ENCODE measurements at places on chromosomes 12 and 14.

DNA sequence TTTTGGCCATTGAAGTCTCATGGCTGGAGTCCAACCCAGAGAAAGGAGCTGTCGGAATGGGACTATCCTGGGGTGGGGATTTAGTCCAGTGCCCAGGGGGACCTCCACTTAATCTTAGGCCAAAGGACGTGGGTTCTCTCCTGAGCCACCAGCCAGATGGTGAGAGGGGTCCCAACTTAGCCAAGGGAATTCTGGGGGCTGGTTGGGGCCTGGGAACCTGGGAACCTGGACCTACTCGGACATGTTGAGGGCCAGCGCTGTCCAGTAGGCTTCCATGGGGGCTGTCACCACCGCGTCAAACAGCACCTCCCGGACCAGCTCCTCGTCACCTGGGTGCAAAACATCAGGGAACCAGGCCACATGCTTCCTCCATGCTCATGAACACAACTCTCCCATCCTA, 33.4 kb downstream of the LRTM2 start:
- no peak for DNase-seq

DNA sequence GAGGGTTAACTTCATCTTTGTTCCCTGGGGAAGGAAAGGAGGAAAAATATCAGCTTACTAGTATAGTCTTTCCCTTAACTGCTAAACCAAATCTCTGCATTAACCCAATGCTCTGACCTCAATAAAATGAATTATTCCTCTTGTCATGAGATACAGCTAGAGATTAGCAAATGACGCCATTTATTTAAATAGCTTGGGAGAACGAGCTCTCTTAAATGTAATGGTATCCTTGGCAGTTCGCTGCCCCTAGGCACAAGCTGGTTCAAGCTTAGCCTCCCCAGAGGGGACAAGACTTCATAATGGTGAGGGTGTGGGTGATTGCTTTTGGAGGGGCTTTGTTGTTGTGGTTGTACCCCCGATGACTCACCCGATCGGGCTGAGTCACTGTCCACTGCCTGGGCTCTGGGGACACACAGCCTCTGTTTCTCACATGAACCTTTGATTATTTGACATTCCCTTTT, 19.6 kb downstream of the FNTB start:
- DNase-seq: no peak

DNA sequence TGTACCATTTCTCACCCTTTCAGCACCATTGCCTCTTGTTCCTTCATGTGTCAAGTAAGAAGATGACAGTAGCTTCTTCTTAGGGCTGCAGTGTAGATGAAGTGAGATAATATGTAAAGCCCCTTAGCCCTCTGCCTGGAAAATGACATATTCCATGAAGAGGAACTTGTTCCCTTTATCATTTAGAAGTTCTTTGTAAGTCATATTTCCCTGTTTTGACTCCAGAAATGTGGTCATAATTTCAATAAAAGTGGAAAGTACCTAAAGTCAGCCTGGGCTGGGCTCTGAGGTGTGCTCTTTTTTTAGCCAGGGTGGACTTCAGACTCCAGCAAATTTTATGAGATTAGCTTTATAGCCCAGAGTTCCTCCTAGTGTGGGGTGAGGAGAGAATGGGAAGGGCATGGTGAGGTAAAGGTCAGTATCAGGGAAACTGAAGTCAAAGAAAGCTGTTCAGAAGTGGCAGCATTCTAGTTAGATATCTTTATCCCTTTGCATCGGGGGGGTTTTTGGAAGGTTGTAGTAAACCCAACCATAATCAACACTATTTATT, 92.5 kb downstream of the TMCC3 start:
- DNase-seq: no peak

DNA sequence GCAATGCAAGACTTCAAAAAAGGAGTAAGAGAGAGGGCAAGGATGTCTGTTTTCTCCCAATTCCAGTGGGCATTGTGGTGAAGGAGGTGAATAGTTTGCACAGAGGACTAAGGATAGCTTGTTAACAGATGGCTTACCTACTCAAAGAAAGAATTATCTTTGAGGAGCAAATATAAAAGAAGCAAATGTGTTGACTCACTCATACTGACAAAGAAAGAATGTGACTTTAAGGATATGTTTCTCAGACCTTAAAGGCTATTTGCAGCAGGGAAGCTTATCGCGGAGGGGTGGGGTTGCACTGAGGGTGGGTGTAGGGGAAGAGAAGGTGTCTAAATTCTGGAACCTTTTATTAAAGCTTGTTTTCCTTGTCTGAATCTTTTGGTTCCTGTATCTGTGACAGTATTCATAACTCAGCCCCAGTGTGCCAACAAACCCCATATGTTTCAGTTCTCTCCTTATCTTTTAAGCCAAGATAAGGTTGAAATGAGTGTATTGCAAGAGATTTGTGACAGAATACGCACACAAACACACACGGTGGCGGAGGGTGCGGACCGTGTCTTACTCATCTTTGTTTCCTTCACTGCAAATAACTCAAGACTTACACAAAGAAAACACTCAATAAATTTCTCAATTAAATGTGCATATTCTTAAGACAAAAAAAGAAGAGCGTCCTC, 146.4 kb upstream of the ARID2 start:
- DNase-seq: no peak

DNA sequence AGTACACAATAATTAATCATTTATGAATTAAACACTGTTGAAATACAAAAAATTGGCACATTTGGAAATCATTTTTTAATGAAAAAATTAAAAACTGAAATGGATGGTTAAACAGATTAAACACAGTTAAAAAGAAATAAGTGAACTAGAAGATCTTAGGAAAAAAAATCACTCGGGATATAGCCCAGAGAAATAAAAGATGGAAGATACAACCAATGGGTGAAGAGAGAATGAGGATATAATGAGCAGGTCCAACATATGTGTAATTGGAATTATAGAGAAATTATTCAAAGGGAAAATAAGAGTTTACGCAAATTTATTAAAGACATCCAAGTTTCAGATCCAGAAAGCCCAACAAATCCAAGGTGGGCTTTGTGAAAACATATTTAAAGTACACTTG, 6.1 kb downstream of the GPR137C start:
- no peak for DNase-seq

GRCh38 chr14:22375321-22375930, 213.6 kb downstream of the DAD1 start:
- DNase-seq: no peak

- DNase-seq: peak; percentile 72
These were observed 131.6 kb downstream of the KSR2 start for GRCh38 chr12:117836999-117837736.

GRCh38 chr14:22478670-22479069, 110.4 kb downstream of the DAD1 start:
- no peak for DNase-seq

GRCh38 chr12:52278575-52279421, 4.4 kb downstream of the KRT86 start:
- peak; percentile 89 for DNase-seq

DNA sequence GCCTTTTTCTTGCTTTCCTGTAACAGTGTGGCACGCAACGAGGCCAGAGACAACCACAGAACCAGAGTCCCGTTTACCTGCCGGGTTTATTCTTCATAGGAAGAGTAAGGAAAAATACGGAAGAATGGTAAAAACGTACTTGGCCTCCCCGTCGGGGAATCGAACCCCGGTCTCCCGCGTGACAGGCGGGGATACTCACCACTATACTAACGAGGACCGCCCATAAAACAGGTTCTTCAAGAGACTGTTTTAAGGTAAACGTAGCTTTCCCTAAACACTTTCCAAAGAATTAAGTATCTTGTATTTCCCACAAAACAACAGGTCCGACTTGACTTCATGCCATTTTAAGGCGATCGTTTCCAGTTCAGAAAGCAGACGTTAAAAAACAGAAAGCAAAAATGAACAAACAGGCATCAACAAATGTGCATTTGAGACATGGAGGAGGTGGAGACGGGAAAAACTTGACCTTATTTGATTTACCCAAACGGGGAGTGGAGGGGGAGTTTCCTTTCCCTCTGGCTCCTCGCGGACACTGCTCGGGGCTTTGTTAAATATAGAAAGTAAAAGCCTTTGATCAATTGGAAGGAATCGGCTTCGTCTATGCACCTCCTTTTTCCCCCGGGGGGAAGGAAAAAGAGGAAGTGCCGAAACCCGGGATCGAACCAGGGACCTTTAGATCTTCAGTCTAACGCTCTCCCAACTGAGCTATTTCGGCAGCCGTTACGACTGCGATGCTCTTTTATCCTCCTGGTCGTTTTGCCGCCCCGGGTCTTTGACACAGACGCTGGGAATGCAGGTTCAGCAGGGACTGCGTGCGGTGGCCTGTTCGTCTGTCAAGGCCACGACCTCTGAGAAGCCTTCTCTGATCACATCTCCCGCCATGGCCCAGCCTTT, 13.0 kb upstream of the UBC start:
- DNase-seq: peak; percentile 81

GRCh38 chr12:31768046-31768445, 39.2 kb upstream of the AMN1 start:
- DNase-seq: no peak

GRCh38 chr14:93977790-93978581, 1.6 kb upstream of the ASB2 start:
- no peak for DNase-seq

GRCh38 chr12:19243551-19243950, 114.0 kb downstream of the PLEKHA5 start:
- no peak for DNase-seq

DNA sequence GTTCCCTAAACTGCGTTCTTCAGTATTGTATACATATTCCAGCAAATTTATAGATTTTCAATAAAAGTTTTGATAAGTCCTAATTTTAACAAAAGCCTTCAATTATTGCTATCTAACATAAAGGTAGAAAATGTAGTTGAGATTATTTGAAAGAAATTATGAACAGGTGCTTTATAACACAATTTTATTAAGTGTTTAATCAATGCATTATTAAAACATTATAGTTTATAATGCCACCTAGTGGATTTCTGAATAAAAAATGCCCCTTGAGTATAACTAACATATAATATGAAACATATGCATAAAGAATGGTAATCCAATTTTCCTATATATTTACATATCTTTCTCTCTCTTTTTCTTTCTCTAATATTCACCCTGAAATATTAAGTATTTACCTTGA, 515.3 kb downstream of the SLC6A15 start:
- DNase-seq: no peak

GRCh38 chr14:61328626-61329262, 7.4 kb downstream of the PRKCH start:
- no peak for DNase-seq

DNA sequence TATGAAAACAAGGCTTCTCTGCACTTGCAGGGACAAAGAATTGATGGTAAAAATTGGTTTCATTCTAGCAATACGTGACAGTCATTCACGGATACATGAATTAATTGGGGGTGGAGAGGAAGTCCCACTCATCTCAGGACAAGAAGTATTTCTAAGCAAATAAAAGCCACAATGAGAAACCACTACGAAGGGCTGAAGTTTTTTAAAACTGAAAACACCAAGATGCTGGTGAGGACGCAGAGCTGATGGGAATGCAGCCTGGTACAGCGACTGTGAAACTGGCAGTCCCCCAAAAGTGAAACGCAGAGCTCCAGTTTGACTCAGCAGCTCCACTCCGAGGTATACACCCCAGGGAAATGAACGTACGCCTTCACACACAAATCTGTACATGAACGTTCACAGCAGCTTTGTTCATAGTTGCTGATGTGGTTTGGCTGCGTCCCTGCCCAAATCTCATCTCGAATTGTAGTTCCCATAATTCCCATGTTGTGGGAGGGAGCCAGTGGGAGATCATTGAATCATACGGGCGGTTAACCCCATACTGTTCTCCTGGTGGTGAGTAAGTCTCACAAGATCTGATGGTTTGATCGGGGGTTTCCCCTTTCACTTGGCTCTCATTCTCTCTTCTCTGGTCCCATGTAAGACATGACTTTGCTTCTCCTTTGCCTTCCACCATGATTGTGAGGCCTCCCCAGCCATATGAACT, 89.0 kb downstream of the SCARB1 start:
- peak; percentile 78 for DNase-seq

DNA sequence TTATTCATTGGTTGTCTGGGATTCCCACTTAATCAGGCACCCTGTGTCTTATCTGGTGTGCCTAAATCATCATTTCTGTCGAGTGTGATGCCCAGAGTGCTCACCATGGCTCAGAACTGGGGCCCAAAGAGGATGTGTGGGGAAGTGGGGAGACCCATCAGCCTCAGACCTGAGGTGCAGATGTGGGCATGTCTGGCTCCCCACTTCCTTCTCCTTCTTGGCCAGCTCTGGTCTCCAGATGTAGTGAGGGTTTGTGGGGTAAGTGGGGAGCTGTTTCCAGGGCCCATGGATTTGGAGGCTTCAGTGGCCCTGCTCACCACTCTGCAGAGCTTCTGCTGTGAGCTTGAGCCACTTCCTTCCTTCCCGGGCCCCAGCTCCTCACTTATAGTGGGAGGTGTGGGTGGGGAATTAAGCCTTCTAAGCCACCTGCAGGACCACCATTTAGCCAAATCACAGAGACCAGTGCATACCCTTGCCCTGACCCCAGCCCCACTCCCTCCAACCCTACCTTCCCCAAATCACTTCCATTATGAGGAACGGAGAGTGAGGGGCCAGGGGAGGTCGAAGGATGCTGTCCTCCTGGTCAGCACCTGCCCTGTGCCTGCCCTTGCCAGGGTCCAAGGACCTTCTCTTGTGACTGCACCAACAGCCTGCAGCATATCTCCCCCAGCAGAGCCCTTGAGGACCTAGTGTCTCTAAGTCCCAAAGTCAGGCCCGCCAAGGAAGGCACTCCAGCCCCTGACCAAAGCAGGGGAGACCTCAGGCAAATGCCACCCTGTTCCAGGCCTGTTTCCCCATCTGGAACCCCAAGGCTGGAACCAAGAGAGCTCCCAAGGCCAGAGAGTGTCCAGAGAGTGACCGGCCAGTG, 278.2 kb upstream of the RTL1 start:
- DNase-seq: peak; percentile 1

GRCh38 chr12:62977418-62977817, 42.5 kb upstream of the PPM1H start:
- no peak for DNase-seq

DNA sequence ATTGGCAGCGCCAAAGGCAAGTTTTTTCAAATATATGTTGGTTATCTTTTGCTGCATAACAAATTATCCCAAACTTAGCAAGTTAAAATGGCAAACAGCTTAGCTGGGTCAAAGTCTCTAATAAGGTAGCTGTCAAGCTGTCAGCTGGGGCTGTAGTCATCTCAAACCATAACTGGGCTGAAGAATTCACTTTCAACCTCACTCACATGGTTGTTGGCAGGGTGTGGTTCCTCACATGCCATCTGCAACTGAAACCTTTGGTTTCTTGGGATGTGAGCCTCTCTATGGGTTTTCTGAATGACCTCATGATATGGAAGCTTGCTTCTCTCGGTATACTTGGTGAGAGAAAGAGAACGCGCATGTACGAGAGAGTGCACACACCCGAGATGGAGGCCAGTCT, 125.4 kb downstream of the LRIG3 start:
- DNase-seq: no peak
